ENCODE measurements at places on chromosomes 12 and 14.

- no peak for DNase-seq
Measured at GRCh38 chr12:91261820-91262676, 79.4 kb upstream of the DCN start.

DNA sequence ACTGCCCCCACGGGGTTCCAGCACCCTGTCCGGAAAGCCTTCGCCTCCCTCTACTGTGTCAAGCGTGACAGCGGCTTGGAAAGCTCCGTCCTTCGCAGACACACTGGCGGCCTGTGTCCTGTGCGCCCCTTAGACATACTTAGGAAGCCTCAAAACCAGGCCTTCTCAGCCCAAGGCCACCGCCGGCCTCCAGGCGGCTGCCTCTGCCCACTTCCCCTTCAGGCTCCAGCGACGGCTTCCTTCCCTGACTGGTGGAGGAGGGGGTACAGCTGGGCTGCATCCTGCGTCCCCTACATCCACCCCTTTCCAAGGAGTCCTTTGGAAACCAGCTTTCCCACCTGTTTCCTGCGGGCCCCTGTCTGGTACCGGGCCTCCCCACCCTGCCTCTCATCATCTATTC is 2.5 kb upstream of the CACNA2D4 start:
- DNase-seq, result no peak

DNA sequence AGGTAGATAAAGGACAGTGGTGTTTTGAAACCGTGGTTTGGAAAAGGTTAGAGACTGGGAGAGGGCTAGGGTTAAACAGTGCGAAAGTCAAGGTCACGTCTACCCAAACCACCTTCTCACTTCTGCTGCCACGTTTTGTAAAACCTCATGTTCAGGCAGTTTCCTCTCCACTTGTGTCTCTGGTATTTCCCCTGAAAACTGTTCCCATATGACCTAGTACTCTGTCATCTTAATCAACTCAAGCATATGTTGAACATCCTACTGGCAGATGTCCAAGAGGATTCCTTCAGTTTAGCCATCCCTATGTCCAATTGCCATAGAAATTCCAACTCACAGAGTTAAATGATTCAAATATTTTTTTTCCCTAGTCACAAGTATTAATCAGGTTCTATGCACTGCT is 17.4 kb downstream of the CLEC4C start:
- no peak for DNase-seq

GRCh38 chr12:87809916-87810315 is 219.3 kb downstream of the C12orf50 start:
- DNase-seq, result peak; percentile 61

DNA sequence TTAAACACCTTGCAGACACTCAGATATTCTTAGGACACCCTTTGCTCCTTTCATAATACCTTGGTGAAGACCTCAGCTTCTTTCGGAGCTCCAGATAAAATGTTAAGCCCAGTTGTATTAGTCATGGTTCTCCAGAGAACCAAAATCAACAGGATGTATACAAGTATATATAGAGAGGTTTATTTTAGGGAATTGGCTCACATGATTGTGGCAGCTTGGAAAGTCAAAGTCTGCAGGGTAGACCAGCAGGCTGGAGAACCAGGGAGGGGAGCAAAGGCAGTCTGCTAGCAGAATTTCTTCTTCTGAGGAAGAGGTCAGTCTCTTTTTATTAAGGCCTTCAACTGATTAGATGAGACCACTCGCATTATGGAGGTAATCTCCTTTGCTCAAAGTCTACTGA is 6.9 kb upstream of the IGF1 start:
- no peak for DNase-seq

GRCh38 chr14:96146131-96146771 is 58.4 kb upstream of the BDKRB2 start:
- DNase-seq, result peak; percentile 85

GRCh38 chr12:31780096-31780495 is 51.3 kb upstream of the AMN1 start:
- no peak for DNase-seq

GRCh38 chr12:132909030-132909368 is 21.6 kb upstream of the CHFR start:
- DNase-seq, result no peak

DNA sequence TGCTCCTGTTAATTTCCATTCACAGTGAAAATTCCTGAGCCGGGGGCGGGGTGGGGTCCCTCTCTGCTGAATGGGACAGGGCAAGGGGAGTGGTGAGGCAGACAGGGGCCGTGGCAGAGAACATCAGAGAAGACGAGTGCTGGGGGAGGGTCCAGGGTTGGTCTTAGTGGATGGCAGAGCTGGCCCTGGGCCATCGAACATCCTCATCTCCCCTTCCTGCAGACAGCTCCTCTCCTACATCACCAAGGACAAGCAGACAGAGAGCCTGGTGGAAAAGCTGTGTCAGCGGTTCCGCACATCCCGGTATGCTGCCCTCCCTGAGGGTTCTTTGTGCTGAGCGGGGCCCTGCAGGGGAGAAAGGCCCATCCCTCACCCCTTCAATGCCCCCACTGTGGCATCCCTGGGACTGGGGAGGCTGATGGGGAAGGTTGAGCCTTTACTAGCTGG is 5.0 kb upstream of the GAPDH start:
- no peak for DNase-seq

- no peak for DNase-seq
Measured at GRCh38 chr12:109717390-109718357, 4.0 kb downstream of the FAM222A start.

Data from adipocyte (in vitro differentiated cells).